ENCODE measurements at places on chromosomes 3 and 15.
A peak's percentile ranks its signal among the peaks of the same experiment; 100 is the strongest.

DNA sequence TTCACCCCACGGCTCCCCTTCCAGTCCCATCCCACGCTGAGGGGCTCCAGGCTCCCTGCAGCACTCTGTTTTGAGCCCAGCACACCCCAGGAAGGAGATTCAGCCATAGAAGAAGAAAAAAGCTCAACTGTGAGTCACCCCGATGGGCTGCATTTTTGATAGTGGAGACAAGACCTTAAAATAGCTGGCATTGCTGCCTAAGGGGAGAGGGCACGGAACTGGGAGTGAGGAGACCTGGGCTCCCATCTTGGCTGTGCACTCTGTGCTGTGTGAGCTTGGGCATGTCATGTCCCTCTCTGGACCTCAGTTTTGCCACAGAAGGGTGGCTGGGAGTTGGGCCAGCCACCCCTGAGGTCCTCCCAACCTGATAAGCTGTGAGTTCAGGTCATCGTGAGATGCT lies 57.2 kb upstream of the SMAD6 start:
- H3K4me1 ChIP-seq, result no peaks in the 10 kb centered on the region
- no peak overlapping the region for H3K4me3 ChIP-seq

DNA sequence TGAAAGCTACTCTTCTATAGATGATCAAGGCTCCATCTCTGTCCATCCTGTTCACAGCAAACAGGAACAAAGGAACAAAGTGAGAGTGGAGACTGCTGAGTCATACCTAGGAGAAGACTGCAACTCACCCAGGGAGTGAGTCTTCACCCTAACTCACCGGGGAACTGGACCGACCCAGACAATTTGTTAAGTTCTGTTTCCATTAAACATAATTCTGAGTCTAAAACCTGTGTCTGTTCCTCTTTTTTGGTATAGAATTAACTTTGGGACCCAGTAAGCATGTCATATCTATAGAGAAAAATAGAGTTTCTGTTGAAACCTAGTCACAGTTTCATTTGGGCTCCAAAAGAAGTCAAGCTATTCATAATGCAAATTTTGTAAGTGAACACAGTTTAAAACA lies 21.6 kb downstream of the CCDC80 start:
- peaks cover 10% of the 10 kb centered on the region for H3K27me3 ChIP-seq
- H3K27ac ChIP-seq, result no peak overlapping the region
- H3K4me3 ChIP-seq, result no peak overlapping the region
- H3K36me3 ChIP-seq, result no peaks in the 10 kb centered on the region
- DNase-seq, result no peak
- H3K4me1 ChIP-seq, result no peaks in the 10 kb centered on the region

- H3K27me3 ChIP-seq, result peaks cover 18% of the 10 kb centered on the region
- no peak for DNase-seq
- H3K27ac ChIP-seq, result no peak overlapping the region
- no peak overlapping the region for H3K4me3 ChIP-seq
- H3K36me3 ChIP-seq, result no peaks in the 10 kb centered on the region
These were observed 61.6 kb upstream of the CTDSPL start for GRCh38 chr3:37800022-37800551.

- peaks cover 29% of the 10 kb centered on the region for H3K27me3 ChIP-seq
- H3K4me1 ChIP-seq, result no peaks in the 10 kb centered on the region
- no peak for DNase-seq
- no peaks in the 10 kb centered on the region for H3K36me3 ChIP-seq
- H3K27ac ChIP-seq, result no peak overlapping the region
- H3K4me3 ChIP-seq, result no peak overlapping the region
These were observed 282.1 kb downstream of the THSD4 start for GRCh38 chr15:71397377-71397776.

GRCh38 chr15:90234096-90234988 lies at the start of gene GDPGP1:
GDPGP1 (plus strand) TSS chr15:90234209; CDS start chr15:90240909, 6,700 bp downstream.
- H3K36me3 ChIP-seq, result peaks cover 4% of the 10 kb centered on the region
- H3K4me3 ChIP-seq, result peak within 1 kb of the TSS; percentile 87
- no peaks in the 10 kb centered on the region for H3K27me3 ChIP-seq
- DNase-seq, result no peak

DNA sequence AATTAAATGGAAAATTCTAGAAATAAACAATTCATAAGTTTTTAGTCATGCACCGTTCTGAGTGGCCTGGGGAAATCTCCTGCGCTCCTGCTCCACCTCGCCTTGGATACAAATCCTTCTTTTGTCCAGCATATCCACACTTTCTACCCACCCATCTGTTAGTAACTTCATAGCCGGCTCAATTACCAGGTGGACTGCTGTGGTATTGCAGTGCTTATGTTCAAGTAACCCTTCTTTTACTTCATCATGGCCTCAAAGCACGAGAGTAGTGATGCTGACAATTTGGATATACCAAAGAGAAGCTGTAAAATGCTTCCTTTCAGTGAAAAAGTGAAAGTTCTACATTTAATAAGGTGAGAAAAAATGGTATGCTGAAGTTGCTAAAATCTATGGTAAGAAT lies 142.3 kb upstream of the CHL1 start:
- H3K36me3 ChIP-seq, result no peaks in the 10 kb centered on the region
- no peaks in the 10 kb centered on the region for H3K4me1 ChIP-seq
- no peak overlapping the region for H3K4me3 ChIP-seq
- no peak overlapping the region for H3K27ac ChIP-seq

- DNase-seq, result peak; percentile 86
- no peaks in the 10 kb centered on the region for H3K36me3 ChIP-seq
- peak within 1 kb of the TSS; percentile 96 for H3K4me3 ChIP-seq
- H3K27ac ChIP-seq, result peak within 1 kb of the TSS; percentile 98
- H3K27me3 ChIP-seq, result no peaks in the 10 kb centered on the region
These were observed at the start of gene ADPRH for GRCh38 chr3:119579366-119580066. ADPRH (plus strand) TSS chr3:119579492; CDS start chr3:119582170, 2,678 bp downstream.

- no peak for DNase-seq
- H3K4me1 ChIP-seq, result no peaks in the 10 kb centered on the region
- H3K36me3 ChIP-seq, result no peaks in the 10 kb centered on the region
- no peak overlapping the region for H3K27ac ChIP-seq
These were observed 531.3 kb upstream of the UBE2E2 start for GRCh38 chr3:22671848-22672247.

DNA sequence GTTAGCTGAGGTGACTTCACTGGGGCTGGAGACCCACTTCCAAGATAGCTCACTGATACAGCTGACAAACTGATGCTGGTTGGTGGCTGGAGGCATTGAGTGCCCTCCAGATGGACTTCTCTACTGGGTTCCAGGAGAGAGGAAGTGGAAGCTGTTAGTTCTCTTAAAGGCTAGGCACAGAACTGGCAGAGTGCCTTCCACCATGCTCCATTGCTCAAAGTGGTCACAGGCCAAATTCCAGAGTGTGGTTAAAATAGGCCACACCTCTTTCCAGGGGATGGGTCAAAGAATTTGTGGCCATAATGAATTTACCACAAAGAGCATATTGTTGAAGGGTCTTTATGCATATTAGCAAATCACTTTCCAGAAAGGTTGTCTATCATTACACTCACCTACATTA lies 74.2 kb downstream of the NMD3 start:
- DNase-seq, result no peak
- H3K36me3 ChIP-seq, result peaks cover 22% of the 10 kb centered on the region
- no peak overlapping the region for H3K27ac ChIP-seq
- peaks cover 21% of the 10 kb centered on the region for H3K27me3 ChIP-seq
- H3K4me3 ChIP-seq, result no peak overlapping the region

DNA sequence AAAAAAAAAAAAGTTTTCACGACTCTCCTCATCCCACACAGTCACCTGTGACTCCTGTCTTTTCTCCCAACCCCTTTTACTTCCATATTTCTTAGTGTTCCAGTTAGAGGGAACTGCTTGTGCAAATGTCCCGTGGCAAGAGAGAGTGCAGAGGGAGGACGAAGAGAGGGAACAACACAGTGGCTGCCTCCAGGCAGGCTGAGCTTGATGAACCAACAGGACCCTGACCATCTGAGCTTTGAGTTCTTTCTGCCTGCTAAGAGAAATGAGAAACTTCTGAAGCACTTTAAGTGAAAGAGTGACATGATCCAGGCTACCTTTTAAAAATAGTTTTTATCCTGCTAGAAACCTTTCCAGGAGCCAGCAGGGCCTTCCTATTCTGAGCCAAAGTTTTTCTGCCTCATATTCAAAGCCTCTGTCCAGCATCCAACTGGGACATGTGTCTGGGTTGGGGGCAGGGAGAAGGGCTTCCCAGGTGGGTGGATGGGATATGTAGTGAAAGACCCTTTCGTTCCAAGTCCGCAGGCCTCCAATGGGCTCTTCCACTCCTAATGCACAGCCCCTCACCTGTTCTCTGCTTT lies 239.9 kb downstream of the OPA1 start:
- H3K36me3 ChIP-seq, result no peaks in the 10 kb centered on the region
- no peak overlapping the region for H3K4me3 ChIP-seq
- H3K27me3 ChIP-seq, result peaks cover 13% of the 10 kb centered on the region
- no peaks in the 10 kb centered on the region for H3K4me1 ChIP-seq
- no peak for DNase-seq

DNA sequence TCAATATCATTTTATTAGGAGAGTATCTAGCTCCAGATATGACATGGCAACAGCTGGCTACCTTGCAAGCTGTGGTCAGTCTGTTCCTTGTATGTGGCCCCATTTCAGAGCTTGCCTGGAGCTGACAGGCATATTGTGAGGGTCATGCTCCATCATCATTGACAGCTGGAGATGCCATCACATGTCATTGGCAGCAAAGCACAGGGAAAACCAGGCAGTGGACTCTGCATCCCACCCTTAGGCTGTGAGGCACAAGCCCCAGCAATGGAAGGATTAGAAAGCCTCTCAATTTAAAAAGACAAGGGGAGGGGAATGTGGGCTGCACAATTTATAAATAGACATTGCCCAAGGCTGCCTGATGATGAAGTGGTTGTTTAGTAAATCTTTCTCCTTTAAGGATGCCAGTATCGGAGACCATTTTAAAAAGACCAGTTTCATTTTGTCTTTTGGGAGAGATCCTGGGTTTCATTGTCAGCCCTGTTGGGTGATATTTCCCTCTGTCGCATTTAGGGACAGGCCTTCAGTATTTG lies 27.9 kb downstream of the LNP1 start:
- DNase-seq, result no peak
- no peaks in the 10 kb centered on the region for H3K36me3 ChIP-seq
- H3K27me3 ChIP-seq, result no peaks in the 10 kb centered on the region
- H3K4me1 ChIP-seq, result no peaks in the 10 kb centered on the region

GRCh38 chr15:67776600-67776999 lies 48.7 kb upstream of the SKOR1 start:
- H3K27me3 ChIP-seq, result no peaks in the 10 kb centered on the region
- H3K36me3 ChIP-seq, result no peaks in the 10 kb centered on the region
- H3K4me1 ChIP-seq, result no peaks in the 10 kb centered on the region
- H3K4me3 ChIP-seq, result no peak overlapping the region
- DNase-seq, result no peak

- H3K27ac ChIP-seq, result no peak overlapping the region
- DNase-seq, result no peak
- H3K27me3 ChIP-seq, result no peaks in the 10 kb centered on the region
- no peak overlapping the region for H3K4me3 ChIP-seq
These were observed 891.9 kb downstream of the PLOD2 start for GRCh38 chr3:145269106-145269505.

DNA sequence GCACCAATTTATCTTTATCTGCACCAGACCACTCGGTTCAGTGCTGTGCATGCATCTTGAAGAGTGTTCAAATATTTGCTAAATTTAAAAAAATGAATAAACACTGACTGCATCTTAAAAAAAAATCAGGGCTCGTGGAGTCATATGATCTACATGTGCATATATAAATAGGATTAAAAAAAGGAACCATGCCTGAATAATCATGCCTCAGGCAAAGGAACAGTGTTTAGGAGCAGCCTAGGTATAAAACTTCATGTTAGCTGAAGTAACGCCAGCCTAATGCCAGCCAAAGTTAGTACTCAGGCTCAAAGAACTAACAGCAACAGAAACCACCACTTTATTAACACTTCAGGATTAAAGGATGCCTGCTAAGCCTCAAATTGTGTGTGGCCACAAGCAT lies 9.5 kb downstream of the ABCC5 start:
- peaks cover 6% of the 10 kb centered on the region for H3K36me3 ChIP-seq
- DNase-seq, result no peak
- no peaks in the 10 kb centered on the region for H3K27me3 ChIP-seq
- H3K4me3 ChIP-seq, result no peak overlapping the region
- no peak overlapping the region for H3K27ac ChIP-seq

DNA sequence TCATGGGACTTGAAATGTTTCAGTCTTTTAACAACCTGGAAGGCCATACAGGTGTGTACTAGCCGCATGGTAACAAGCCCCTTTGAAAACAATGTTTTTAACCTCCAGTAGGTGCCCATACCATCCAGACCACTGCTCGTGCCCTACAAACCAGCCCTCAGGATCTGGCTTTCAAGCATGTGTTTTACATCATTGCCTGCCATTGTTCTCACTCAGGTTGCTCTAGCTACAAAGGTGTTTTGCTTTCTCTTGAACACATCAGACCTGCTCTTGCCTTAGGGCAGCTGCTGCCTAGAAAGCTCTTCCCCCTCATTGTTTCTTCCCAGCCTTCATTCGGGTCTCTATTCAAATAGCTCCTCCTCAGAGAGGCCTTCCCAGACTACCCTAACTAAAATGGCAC lies 32.3 kb upstream of the MAP3K13 start:
- no peak for DNase-seq
- no peaks in the 10 kb centered on the region for H3K36me3 ChIP-seq
- no peak overlapping the region for H3K4me3 ChIP-seq
- peaks cover 3% of the 10 kb centered on the region for H3K27me3 ChIP-seq

- H3K4me3 ChIP-seq, result no peak overlapping the region
- DNase-seq, result no peak
- H3K36me3 ChIP-seq, result no peaks in the 10 kb centered on the region
These were observed 38.9 kb downstream of the CPN2 start for GRCh38 chr3:194312186-194312742.

- peaks cover 9% of the 10 kb centered on the region for H3K27me3 ChIP-seq
- no peak overlapping the region for H3K4me3 ChIP-seq
- no peak for DNase-seq
- H3K27ac ChIP-seq, result no peak overlapping the region
- no peaks in the 10 kb centered on the region for H3K4me1 ChIP-seq
These were observed 264.6 kb downstream of the RORA start for GRCh38 chr15:60964527-60964926.

DNA sequence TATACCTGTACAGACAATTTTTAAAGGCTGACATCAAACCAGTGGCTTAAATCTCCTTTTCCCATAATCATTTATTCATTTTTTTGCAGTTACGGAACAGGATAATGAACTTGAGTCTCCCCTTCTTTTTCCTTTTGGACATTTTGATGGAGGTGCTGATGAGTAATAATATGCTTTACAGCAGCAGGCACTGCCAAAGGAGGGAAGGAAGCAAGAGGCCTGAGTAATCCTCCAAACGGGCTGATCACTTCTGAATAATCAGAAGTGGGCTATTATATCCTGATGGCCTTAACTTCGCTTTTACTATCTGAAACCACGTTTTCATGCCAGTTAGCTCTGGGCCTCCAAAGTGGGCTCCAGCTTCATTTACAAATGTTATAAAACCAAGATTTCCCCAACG lies 527.2 kb downstream of the FOXP1 start:
- H3K36me3 ChIP-seq, result peaks cover 6% of the 10 kb centered on the region
- no peak for DNase-seq
- H3K4me1 ChIP-seq, result peaks cover 58% of the 10 kb centered on the region
- peak overlapping the region; percentile 76 for H3K27ac ChIP-seq
- no peaks in the 10 kb centered on the region for H3K27me3 ChIP-seq

DNA sequence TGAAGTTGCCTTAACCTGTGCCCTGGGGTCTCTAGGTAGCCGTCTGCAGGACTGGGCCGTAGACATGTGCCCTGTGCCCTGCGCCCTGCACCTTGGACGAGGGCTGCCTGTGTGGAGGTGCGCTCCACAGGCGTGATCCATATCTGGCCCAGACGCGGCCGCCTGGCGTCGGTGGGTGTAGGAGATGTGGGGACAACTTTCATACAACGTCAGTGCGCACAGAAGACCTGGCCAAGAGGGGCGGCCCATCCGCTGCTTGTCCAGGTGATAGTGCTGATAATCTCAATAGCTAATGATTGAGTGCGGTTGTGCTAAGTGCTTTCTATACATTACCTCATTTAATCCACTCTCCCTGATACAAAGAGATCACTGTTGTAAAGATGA lies 665 bp upstream of the RASGRP1 start:
- DNase-seq, result no peak
- H3K4me1 ChIP-seq, result peaks cover 51% of the 10 kb centered on the region
- no peaks in the 10 kb centered on the region for H3K27me3 ChIP-seq
- H3K27ac ChIP-seq, result peak overlapping the region; percentile 91

Measured in natural killer cell treated with Interleukin-12 subunit alpha and Interleukin-12 subunit beta and Interleukin-15 and Interleukin-18, amount 100 ng/mL, for 72 hours (primary cell).